Stomach (tissue), 19 donors: ENCODE measurements at places on chromosomes 13 and 19. TPM values are rescaled to one million over a fixed set of nuclear protein-coding genes. Genes with fewer than 3 reads are reported as not detected.

MAMSTR gene
- 0.55 TPM for total RNA-seq

PSMC4 gene
- 79.7 TPM for total RNA-seq

PPM1N gene
- total RNA-seq, result not detected

LRRC63 gene
- total RNA-seq, result not detected

FBN3 gene
- not detected for total RNA-seq

KLK12 gene
- total RNA-seq, result not detected

FPR2 gene
- total RNA-seq, result 1.7 TPM

PBX4 gene
- total RNA-seq, result 2.0 TPM

CCDC169 gene
- total RNA-seq, result 1.8 TPM

FCER2 gene
- not detected for total RNA-seq

PRSS57 gene
- total RNA-seq, result not detected

LYPD3 gene
- total RNA-seq, result 0.45 TPM

FFAR2 gene
- total RNA-seq, result not detected

GPR183 gene
- 24.4 TPM for total RNA-seq

CHERP gene
- total RNA-seq, result 3.5 TPM

ERVK3-1 gene
- 48.4 TPM for total RNA-seq

SIGLEC11 gene
- 22.4 TPM for total RNA-seq

FAM83E gene
- total RNA-seq, result 56.0 TPM

ONECUT3 gene
- not detected for total RNA-seq

TRPM4 gene
- total RNA-seq, result 158 TPM

GNA15 gene
- total RNA-seq, result not detected

SULT2A1 gene
- 6.8 TPM for total RNA-seq

ADGRE2 gene
- total RNA-seq, result 2.3 TPM

THAP8 gene
- 0.29 TPM for total RNA-seq

COL4A1 gene
- 207 TPM for total RNA-seq

VSTM1 gene
- total RNA-seq, result not detected

SPTBN4 gene
- total RNA-seq, result 18.1 TPM

GPC6 gene
- total RNA-seq, result 11.6 TPM

PIH1D1 gene
- total RNA-seq, result 70.7 TPM

DKKL1 gene
- total RNA-seq, result not detected

CEACAM4 gene
- total RNA-seq, result not detected

TMEM86B gene
- 0.29 TPM for total RNA-seq

GNG7 gene
- 0.58 TPM for total RNA-seq

GRIN2D gene
- total RNA-seq, result 0.14 TPM

ARRDC2 gene
- 19.8 TPM for total RNA-seq

RXFP2 gene
- total RNA-seq, result not detected

SHD gene
- total RNA-seq, result not detected

FCAR gene
- not detected for total RNA-seq

KLHL1 gene
- not detected for total RNA-seq
